ENCODE measurements at places on chromosomes 11 and 22.

DNA sequence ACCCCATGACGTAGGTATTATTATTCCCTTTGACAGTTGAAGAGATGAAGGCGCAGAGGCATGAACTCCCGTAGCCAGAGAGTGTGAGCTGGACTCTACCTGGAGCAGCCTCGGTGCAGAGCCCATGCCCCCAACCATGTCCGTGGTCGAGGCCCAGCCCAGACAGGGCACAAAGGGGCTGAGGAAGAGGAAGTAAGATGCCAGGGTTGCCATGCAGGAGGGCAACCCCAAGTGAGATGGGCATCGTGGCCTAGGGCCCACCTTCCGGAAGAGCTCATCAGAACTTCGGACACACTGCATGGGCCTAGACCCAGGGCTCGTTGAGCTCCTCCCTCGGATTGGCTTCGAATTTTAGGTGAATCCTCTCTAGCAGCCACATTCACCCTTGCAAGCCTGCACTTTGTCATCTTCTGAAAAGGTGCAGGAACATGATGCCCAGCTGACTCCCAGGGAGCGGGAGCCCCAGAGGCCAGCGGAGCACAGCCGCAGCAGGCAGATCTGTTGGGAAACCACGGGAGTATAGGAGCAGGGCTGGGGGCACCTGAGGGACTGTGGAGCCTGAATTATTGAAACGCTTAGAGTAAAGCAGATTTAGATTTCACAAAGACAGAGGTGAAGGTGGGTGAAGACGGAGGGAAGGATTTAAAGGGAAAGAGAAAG lies 29.0 kb upstream of the JAM3 start:
- DNase-seq, result no peak

DNA sequence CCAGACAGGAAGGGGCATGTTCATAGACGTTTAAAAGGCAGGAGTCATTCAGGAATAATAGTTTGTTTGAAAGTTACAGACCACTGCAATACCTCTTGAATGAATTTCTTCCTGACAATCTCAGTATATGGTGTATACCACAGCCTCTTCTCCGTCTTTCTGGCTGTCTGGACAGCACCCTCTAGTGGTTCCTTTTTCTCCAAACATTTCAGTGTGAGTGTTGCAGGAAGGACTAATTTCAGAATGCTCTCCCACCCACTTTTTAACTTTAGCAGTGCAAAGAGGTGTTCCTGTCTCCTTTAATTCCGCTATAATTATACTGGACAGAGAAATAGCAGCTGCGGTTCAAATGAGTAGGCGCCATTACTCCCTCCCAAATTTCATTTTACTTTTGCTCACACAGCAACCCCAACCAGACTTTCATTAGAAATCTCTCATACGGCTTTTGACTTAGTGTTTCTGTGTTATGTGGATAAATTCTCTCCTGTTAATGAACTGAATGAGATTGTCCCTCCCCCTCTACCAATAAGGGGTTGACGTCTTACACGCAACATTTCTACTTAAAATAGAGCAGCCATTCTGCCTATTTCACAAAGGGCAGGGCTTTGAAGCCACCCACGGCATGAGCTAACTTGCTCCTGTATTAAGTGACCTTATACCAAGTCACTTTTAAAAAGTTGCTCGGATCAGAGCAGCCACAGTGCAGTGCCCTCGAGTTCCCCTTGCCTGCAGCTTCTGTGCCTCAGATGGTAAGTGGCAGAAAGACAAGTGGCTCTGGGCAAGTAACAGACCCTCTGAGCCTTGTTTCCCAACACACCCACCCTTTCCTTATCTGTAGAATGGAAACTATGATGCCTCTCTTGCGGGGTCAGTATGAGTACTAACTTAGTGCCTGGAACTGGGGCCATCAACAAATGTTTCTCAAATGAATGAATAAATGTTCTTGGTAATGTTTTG lies 368.6 kb downstream of the OPCML start:
- no peak for DNase-seq

DNA sequence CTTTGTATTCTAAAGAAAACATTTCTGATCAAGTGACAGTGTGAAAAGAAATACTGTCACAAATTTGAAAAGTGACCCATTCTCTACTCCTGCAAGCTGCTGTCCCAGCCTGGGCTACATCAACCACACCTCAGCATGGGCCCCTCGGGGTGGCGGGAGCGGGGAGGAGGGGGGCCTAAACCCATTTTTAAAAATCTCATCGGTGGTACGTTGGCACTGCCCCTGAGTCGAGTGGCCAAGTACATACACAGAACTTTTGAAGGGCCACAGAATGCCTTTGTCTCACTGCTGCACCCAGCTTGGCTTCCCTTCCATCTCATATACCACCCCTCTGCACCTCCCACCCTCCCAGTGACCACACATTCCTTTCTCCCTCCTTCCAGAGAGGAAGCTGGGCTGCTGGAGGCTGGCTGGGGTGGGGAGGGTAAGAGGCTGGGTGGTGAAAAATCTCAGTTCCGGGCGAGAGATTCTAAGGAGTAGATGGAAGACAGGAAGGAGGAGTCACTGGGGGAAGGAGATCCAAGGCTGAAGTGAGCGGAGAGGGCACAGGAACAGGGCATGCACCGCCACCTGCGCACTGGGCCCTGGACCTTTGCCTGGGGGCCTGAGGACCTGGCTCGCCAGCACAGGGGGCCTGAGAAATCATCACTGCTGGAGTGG lies 21.1 kb downstream of the FXYD6 start:
- no peak for DNase-seq

GRCh38 chr22:28769394-28770085 lies 3.0 kb upstream of the CCDC117 start:
- no peak for DNase-seq

GRCh38 chr11:111734101-111734953 lies 31.9 kb downstream of the PPP2R1B start:
- no peak for DNase-seq

GRCh38 chr11:36389811-36390210 lies 93.7 kb downstream of the PRR5L start:
- DNase-seq, result no peak

- DNase-seq, result no peak
Measured at GRCh38 chr11:104688731-104689130, 209.5 kb downstream of the CASP12 start.

DNA sequence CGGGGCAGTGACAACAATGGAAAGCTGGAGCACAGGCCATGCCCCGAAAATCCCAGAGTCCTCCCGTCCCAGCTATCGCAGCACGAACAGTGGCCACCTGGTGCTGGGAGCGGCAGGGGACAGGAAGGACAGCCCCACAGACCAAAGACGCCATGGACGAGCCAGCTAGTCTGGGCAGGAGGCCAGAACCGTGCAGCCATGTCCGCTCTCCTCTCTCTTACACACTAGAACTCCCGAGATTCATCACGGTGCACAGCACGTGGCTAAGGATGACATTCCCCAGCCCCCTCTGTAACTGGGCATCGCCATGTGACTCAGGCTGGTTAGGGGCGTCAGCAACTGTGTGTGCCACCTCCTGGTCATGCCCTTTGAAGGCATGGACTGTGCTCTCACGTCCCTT lies 4.6 kb downstream of the CDPF1 start:
- no peak for DNase-seq

DNA sequence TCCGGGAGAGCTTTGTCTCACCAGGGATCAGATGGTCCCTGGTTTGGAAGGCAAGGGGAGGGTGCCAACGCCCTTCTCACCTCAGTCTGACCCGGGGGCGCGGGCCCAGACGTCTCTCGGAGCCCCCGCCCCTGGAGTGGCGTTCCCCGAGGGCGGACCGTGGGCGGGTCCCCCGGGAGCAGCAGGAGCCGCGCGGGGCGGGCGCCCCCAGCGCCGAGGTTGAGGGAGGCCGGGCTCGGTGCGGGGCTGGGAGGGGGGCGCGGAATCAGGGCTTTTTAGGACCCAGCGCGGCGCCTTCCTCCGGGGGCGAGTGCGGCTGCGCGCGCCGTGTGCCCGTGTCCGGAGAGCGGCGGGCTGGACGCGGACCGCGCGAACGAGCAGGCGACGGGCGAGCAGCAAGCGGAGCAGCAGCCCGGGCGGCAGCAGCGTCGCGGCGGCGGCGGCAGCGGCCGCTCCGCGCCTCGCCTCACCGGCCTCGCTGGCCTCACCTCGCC lies at the start of gene KCNC1:
KCNC1 (plus strand) TSS at position 364 of the 494 bp plus-strand sequence. CDS start 1,222 bp downstream, outside the sequence.
- DNase-seq, result no peak

DNA sequence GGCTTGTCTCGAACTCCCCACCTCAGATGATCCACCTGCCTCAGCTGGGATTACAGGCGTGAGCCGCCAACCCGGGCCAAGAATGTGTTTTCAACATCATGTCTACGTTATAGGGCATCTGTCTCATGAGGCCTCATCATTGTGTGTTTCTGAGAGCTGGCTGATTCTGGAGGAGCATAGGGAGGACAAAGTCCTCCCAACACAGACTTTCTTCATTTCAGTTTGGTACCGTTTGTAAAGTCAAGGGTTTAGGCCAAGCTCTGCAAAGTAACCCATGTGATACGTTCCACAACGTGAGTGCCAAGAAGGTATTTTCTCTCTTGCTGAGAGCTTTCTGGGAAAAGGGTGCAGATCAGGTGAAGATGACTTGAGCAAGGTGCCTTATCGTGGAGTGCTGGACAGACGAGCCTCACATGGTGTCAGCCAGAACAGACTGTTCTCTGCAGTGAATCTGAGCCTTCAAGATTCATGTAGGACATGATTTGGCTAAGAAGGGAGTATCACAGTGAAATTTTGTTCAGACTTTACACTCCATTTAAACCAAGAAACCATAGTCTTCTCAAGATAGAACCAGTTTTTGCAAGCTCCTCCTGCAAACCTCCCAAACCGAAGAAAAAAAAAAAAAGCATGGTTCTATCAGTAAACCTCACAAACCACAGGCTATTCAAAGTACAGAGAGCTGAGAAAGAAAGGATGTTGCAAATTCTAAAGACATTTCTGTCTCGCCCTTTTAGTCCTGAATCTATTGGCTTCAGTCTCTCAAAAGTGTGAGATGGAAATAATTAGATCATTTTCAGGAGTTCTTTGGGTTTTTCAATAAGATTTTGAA lies 71.7 kb downstream of the DBX1 start:
- no peak for DNase-seq

- DNase-seq, result no peak
Measured at GRCh38 chr11:14499178-14499559, 442 bp downstream of the COPB1 start.

DNA sequence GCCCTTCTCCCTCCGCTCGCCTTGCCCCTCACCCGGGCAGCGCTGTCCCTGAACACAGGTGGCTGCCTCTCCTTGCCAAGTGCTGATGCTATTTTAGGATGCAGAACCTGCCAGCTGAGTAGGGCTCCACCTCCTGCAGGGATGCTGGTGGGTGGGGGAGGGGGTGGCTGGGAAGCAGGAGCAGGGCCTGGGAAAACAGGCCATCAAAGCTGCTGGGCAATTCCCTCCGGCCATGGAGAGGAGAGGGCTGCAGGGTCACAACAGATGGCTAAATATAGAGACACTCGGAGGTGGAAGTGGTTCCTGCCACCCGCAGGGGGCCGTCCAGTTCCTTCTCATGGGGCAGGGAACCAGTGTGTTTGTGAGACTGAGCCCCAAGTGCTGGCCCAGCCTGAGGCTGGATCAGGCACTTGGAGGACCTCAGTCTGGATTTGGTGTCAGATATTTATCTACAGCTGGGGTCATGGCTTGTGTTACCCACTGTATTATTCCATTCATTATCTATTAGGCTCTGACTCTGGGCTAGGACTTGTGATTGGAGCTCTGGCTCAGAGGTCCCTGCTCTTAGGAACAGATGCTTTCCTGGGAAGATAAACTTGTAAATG lies 59.6 kb downstream of the LRRC32 start:
- no peak for DNase-seq

GRCh38 chr11:99188221-99188620 lies 167.5 kb downstream of the CNTN5 start:
- no peak for DNase-seq

DNA sequence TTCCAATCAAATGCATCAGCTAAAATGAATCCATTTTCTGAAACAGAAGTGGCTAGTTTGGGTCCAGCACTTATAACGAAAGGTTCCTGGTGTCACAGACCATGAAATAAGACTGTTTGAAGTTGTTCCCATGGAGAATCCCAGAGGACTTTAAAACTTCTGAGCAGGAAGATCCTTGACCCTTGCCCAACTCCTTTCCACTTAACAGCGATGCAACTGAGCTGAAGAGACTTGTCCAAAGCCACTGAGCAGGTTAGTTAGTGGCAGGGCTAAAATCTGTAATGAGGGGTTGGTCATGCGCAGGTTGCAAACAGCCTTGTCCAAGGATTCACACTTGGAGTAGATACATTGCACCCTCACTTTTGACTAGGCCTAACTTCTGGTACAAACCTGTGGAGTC lies 1.3 kb downstream of the RAB38 start:
- no peak for DNase-seq

GRCh38 chr11:13012056-13012661 lies 3.0 kb downstream of the RASSF10 start:
- DNase-seq, result no peak

DNA sequence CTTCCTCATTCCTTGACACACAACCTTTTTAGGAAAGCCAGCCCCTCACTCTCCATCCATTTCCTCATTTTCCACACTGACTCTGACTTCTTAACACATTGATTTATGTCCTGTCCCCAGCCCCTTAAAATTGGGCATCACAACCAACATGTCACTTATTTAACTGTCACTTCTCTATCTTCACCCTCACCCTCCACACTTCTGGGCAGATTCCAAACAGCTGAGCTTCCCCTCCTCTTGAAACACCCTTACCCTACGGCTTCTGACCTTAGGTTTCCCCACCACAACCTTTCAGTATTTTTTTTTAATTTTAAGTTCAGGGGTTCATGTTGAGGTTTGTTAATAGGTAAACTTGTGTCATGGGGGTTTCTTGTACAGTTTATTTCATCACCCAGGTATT lies 696.3 kb downstream of the DLG2 start:
- DNase-seq, result no peak

DNA sequence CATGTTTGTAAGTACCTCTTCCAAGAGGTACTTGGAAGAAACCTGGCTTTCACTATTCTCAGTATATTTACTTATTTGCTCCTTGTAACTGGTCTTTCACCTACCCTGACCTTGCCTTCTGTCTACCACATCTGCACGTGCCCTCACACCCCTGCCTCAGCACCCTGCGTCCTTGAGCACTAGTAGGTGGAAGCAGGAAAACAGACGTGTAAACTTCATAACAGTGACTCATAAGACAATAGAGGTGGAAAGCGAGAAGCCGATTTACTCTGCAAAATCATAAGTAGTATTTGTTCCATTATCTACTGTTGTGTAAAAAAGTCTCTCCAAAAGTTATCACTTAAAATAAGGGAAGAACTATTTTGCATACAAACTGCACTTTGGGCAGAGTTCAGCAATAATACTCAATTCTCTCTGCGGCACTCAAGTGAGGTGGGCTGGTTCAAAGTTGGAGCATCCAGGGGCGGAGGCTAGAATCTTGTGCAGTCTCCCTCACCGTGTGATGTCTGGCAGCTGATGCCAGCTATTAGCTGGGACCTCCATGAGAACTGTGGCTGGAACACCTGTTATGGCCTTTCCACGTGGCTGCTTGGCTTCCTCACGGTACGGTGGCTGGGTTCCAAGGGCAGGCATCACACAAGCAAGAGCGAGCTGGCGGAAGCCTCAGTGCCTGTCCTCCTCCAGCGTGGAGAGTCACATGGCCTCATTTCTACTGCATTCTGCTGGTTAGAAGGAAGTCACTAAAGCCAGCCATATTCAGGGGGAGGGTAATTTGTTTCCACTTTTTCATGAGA lies 30.4 kb downstream of the PACS1 start:
- peak; percentile 64 for DNase-seq

- DNase-seq, result no peak
Measured at GRCh38 chr11:112610996-112611750, 350.0 kb upstream of the NCAM1 start.
